Caco-2 (cell line): ENCODE measurements at places on chromosomes 5 and 9.

DNA sequence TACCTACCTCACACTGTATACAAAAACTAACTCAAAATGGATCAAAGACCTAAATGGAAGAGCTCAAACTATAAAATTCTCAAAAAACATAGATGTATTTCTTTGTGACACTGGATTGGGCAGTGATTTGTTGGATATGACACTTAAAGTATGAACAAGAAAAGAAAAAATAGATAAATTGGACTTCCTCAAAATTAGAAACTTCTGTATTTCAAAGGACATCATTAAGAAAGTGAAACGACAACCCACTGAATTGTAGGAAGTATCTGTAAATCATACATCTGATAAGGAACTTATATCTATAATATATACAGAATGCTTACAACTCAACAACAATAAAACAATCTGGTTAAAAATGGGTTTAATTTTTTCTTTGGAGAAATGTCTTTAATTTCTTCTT lies 96.7 kb downstream of the NRG2 start:
- DNase-seq: no peak

- DNase-seq: no peak
Observed at GRCh38 chr5:11709021-11709420, 195.2 kb downstream of the CTNND2 start.

DNA sequence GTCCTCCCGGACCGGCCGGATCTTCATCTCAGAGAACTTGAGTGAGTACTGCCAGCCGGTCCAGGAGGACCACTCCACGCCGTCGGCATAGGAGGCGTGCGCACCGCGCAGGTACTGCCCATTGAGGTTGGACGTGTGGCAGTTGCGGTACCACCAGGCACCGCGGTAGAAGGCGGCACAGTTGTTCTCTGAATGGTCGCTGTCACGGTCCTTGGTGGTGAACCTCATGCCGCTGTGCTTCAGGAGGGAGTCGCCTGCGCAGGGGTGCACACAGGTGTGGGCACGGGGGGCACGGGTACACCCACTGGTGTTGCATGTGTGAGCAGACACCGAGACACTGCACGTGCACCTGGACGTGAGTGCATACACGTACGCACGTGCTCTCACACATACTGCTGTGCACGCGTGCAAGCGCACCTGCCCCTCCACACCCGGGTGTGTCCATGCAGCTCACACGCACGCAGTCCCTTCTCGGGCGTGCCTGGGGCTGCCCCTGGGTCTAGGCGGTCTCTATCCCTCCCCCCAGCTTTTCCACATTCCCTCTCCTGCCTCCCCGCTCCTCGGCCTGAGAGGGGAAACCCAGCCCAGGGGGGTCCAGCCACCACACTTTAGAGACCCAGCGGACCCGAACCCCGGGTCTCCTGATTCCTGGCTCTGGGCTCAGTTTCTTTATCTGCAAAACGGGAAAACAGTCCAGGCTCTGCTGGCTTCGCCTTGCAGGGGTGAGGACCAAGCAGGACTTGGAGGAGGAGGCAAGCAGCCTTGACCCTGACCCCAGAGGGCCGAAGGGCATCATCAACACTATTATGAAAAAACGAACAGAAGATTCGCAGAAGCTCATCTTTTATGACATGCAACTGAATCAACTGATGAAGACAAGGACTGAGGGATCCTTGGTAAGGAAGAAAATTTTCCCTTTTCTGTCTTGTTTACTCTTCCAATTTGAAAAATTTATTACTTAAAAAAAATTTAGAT lies 7.7 kb upstream of the QRFP start:
- no peak for DNase-seq

GRCh38 chr9:105141146-105141975 lies 103.1 kb upstream of the SLC44A1 start:
- DNase-seq: no peak

DNA sequence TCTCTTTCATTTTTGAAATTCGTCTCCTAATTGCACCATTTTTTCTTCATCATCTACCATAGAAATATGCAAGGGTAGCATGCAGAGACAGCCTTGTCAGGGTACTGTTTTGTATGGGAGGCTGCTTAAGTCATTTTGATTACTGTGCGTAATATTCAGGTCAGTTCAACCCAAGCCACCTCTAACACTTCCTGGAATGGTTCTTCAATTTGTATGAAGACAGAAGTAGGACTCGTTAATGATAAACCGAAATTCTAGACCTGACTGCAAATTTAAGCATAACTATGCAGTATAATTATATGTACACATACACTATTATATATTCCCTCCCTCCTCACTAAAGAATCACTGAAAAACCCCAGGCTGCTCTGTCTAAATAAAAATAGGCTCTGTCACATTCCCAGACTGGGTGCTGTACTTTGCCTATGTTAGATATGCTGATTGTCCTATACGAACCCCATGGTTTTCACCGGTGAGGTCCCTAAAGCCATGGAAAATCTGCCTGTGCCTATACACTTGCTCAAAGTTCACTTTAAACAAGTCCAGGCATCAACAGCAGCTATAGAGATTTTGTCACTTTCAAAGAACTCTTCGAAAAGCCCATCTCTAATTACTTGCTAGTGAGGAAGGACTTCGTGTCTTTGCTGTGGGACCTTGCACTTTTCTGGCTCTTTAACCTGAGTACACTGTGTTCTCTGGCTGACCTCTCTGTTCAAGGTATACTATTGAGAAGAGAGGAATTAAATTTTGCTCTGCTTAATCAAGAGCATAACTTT lies 352.1 kb upstream of the CD180 start:
- DNase-seq: no peak

- DNase-seq: no peak
Observed at GRCh38 chr5:16600397-16600796, 16.4 kb downstream of the RETREG1 start.

GRCh38 chr5:118578093-118578492 lies 410.3 kb downstream of the DTWD2 start:
- no peak for DNase-seq

GRCh38 chr5:118902656-118903438 lies 85.5 kb downstream of the DTWD2 start:
- no peak for DNase-seq

GRCh38 chr5:4137781-4138180 lies 542.1 kb downstream of the IRX1 start:
- DNase-seq: no peak

DNA sequence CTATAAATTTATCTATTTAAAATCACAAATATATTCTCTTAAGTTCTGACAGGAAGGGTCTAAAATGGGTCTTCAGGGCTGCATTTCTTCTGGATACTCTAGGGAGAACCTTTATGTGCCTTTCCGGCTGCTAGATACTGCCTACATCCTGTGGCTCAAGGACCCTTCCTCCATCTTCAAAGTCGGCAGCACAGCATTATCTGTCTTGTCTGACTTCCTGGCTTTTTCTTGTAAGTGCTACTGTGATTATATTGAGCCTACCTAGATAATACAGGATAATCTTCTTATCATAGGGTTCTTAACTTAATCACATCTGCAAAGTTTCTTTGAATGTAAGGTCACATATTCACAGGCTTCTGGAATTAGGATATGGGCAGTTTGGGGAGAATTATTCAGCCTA lies 943.8 kb upstream of the TYRP1 start:
- no peak for DNase-seq

- DNase-seq: no peak
Observed at GRCh38 chr5:173622183-173623047, 6.0 kb upstream of the BOD1 start.

DNA sequence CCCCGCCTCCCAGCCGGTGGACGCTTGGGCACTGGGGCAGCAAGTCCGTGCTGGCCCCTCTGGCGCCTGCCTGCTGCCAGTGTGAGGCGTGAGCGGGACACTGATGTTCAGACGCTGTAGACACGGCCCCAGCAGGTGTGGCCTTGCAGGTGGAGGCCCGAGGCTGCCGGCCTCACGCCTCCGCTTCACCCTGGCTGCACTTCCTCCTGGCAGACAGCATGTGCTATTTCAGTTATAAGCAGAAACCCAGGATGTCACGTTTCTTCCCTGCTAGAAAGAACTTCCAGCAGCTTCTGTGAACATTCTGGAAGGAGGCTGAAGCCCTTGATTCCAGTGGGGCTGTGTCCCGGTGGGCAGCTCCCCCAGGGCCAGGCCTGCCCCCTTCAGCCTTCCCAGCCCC lies 114.8 kb upstream of the FCN2 start:
- no peak for DNase-seq

DNA sequence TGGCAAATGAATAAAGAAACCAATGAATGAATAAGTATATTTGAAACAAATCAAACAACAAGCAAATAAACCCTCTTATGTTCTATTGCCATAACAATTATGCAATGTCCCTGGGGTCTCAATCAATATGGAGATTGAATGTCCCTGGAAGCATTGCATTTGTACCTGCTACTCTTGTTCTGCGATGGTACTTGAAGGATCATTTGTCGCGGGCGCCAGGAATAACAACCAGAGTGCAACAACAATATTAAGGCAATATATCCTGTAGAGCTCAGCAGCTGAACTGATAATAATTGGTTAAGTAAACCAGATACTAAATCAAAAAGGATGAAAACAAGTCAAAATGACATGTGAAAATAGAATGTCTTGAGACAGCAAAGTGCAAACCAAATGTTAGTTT lies 1001.9 kb upstream of the NUDT12 start:
- DNase-seq: no peak

GRCh38 chr5:96624596-96624995 lies 37.6 kb upstream of the CAST start:
- DNase-seq: no peak

DNA sequence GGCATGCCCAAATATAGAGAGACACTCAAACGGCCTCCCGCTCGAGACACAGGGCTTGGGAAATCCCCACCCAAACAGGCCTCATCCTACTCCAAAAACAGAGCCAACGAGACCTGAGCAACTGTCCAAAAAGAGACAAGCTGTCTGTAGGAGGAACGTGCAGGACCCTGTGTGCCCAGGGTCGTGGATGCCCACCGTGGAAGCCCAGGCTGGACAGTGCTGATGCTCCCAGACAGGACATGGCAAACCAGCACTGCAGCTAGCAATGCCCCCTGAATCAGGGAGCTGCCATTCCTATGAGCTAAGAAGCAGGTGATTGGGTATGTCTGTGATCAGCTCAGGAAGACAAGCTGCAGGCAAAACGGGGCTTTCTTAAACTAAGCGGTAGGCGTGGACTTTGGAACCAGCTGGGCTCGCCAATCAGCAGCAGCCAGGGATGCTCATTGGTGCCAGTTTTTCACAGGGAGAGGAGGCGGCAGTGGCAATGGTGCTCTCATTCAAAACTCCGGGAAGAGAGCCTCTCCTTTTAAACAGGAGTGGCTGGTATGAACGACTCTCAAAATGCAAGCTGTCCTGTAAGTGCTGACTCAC lies 113.1 kb upstream of the IRX2 start:
- no peak for DNase-seq

DNA sequence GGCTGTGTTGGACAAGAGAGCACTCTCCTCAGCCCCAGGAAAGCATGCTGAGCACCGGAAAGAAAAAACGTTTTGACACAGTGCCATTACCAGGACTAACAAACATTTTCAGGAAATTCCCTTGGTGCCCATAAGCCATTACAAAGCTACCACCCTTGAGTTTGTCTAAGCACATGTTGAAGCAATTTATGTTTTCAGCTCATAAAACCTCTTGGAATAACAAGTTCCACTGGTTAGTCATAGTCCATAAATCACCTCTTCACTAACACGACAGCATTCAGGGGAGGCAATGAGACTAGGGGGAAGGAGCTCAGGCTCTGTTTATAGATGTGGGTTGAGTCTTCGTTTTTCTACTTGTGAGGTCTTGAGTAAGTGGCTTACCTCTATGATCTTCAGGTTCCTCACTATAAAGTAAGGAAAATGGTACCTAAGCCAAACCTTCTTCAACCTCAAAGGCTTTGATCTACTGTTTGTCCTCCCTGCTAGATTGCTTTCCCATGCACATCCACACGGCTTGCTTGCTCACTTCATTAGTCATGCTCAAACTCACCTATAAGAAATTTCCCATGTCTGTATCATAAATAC lies 65.4 kb downstream of the DRD1 start:
- DNase-seq: peak; percentile 52

DNA sequence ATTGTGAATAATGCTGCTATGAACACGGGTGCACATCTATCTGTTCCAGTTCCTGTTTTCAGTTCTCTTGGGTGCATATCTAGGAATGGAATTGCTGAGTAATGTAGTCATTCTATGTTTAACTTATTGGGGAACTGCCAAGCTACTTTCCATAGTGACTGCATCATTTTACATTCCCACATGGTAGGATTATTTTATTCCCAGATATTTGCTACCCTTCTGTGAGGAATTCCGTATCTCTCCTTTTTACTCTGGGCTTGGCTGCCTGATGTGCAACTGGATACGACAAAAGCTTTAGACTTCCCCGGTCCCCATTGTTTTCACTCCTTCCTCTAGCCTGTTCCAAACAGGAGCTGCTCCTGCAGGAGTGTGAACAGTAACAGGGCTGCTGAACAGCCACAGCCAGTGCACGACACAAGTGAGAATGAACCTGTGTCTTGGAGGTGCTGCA lies 7.2 kb downstream of the TAS2R1 start:
- no peak for DNase-seq

GRCh38 chr5:170372971-170373370 lies 16.2 kb downstream of the KCNMB1 start:
- DNase-seq: no peak

DNA sequence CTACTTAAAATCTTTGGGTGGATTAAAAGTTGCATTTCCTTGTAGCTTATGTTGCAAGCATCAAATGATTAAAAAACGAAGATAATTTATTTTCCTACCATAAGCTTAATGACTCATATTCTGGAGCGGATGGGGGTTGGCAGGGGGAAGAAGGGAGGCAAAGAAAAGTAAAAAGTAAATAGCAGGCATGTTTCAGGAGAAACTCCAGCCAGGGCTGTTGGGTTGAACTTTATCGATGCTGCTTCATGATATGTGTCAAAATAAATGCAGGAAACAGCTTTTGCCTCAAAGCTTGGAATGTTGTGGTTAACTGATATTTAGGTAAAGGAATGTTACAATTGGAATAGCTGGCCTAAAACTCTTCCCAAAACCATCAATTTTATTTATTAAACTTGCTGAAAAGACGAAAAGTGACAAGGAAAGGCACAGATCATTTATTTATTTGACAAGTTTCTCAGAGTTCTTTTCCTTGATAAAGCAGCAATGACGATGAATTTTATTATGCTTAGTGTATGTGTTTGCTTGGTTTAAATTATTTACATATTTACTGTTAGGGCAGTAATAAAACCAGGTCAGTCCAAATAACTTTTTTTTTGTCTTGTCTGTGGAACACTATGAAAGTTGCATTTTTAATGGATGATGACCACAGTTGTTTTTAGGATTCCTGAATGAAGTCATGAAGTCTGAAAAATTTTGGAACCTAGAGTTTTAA lies 177.9 kb downstream of the PCSK1 start:
- no peak for DNase-seq

GRCh38 chr5:40446910-40447309 lies 232.8 kb upstream of the PTGER4 start:
- DNase-seq: no peak

DNA sequence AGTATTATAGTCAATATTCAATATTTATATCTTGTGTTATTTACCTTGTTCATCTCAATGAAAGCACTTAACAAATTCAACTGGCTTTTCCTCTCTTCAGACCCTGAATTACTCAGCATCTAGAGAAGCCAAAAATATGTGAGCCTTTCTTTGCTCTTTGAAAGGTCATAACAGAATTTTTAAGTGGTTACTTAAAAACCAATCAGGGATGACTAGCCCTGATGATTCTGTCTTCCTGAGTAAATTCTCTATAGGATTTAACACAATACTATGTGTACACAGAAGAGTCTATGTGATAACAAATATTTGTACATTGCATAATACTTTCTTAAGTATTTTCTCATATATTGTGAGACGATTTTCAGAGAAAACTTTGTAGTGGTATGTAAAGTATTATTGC lies 546.3 kb downstream of the MAT2B start:
- no peak for DNase-seq
